CD4-positive, alpha-beta T cell treated with Interferon gamma for 1 hour (primary cell): ENCODE measurements at places on chromosomes 7 and 10.

GRCh38 chr10:92799568-92799967, 48.8 kb upstream of the EXOC6 start:
- no peak for DNase-seq

DNA sequence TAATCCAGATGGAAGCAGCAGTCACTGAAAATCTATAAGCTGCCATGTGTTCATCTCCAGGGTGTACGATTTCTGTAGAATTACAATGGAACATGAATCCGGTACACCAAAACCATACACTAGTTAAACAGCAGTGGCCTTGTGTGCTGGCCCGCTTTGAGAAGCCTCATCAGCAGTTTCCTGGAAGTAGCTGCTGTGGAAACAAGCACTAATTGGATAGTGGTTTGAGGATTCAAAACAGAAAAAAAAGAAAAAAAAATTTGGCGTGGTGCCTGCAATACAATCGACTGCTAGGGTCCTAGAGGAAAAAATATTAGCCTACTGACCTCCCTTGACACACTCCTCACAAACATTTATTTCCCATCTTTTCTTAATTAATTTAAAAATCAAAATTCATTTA, 545.9 kb downstream of the SORCS1 start:
- DNase-seq: no peak

- DNase-seq: no peak
These were observed 90.7 kb downstream of the NHLRC2 start for GRCh38 chr10:113945075-113945686.

DNA sequence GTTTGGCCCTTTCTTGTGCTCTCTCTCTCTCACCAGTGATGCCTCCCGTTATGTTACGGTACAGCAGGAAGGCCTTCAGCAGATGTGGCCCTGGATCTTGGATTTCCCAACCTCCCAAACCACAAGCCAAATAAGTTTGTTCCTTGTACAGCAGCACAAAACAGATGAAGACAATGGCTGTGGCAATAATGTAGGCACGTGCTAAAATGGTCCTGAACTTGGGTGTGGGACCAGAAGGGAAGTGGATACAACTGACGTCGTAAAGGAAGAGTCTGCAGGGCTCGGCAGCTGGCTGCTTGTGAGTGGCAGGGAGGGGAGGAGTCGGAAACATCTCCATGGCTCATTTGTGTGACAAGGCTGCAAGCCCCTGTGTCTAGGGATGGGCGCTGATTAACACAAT, 26.8 kb downstream of the PROSER2 start:
- peak; percentile 63 for DNase-seq

- DNase-seq: no peak
These were observed 50.4 kb upstream of the NKX6-2 start for GRCh38 chr10:132836248-132836831.

- no peak for DNase-seq
These were observed 30.6 kb downstream of the PALD1 start for GRCh38 chr10:70508912-70509756.

- DNase-seq: no peak
These were observed 349.9 kb downstream of the KCNMA1 start for GRCh38 chr10:77287647-77288120.

GRCh38 chr7:100675105-100675451, 1.5 kb downstream of the GNB2 start:
- DNase-seq: no peak

DNA sequence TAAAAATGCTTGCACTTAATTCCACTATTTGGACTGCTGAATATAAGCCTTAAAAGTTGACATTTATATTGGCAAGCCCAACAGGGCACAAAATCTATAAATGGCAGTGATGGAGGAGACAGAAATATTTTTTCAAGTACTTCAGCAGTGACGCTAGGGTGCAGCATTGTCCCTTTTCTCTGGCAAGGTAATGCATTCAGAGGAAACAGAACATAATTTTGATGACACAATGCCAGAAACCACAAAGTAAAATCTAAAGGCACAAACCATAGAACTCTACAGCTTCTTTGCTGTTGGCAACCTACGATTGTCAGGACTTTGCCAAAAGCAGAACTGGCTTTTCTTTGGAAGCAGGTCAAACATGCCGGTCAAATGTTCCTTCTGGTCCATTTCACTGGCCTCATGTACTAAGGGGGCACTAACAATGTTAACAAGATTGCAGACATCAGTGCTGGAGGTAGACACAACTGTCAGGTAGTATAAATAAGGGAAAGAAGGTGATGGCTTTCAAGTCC, 30.9 kb upstream of the FAM133B start:
- DNase-seq: peak; percentile 75

DNA sequence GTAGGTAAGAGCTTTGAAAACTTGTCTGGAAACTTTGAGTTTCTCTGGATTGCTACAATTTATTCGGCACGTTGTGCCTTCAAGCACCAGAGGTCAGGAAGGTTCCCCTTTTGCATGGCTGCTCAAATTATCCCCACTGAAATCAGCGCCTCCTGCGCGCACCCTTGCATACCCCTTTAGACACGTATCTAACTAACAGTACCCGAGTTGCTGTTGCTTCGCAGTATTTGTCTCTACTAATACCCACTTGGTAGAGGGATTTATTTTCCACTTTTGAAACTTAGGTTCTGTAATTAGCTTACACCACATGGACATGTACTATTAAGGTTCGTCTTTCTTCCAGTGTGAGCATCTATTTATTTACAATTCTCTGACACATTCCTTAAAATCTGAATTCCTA, 1.6 kb downstream of the MEOX2 start:
- no peak for DNase-seq

- DNase-seq: no peak
These were observed 174.5 kb downstream of the TPST1 start for GRCh38 chr7:66379542-66380160.

GRCh38 chr10:103077491-103078308, 115.4 kb downstream of the NT5C2 start:
- no peak for DNase-seq

- peak; percentile 32 for DNase-seq
These were observed 88.9 kb upstream of the KLF6 start for GRCh38 chr10:3873728-3874461.

- no peak for DNase-seq
These were observed 13.1 kb downstream of the FZD9 start for GRCh38 chr7:73446682-73447081.

DNA sequence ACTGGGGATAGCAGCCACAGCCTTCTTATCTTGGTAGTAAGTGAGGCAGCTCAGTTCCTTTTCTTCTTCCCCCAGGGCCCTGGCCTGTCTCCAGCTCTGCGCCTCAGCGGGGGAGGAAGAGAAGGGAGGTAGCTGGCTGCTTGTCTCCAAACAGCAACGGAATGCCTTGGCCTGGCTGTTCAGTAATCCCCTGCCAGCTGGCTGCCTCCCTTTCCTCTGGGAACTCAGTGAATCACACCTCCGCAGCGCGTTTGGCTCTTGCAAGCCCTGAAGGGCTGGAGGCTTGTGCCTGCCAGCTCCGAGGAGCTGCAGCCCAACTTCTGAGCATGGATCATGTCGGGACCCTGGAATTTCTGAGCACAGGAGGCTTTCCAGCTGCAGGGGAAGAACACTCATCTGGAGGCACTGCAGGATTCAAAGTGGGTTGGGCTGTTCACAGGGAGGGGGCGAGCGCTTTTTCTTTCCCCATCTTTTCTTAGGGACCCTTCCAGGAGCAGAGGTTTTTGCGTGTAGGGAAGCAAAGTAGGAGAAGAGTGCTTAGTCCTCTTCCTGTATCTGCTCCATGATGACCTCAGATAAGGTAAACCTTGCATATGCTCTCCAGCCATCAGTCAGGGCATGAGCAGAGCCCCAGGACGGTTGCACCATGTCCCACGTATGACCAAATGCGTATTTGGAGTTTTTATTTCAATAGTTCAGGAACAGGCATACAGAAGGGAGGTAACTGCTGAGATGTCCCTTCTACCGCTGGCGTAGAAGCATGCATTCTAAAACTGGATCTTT, 253.2 kb upstream of the INHBA start:
- no peak for DNase-seq

DNA sequence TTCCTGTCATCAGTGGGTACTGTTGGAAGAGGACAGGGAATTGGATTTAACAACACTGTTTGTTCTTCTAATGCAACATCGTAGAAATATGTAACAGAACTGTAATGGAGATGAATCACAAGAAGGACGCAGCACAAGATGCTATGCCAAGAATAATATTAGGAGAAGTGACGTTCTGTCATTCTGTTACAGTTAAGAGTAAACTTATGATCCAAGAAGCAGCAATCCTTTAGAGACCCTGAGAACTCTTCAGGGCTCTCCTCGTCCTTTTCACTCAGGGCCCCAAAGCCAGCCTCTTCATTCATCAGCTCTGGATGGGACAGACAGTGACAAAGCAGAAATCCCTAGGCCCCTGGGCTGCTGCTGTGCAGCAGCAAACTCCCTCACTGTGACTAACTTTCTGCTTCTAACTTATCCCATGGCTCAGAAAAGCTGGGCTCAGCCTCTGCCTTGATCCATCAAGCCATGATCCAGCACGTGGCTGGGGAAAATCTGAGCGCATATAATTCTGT, 8.7 kb upstream of the IL6 start:
- no peak for DNase-seq

GRCh38 chr10:7094781-7095180, 316.1 kb downstream of the SFMBT2 start:
- DNase-seq: no peak

- no peak for DNase-seq
These were observed 11.4 kb downstream of the CYP3A4 start for GRCh38 chr7:99772565-99772964.

GRCh38 chr10:119190353-119190752, 11.7 kb upstream of the PRDX3 start:
- no peak for DNase-seq

- DNase-seq: no peak
These were observed 13.2 kb upstream of the CREB3L2 start for GRCh38 chr7:138015096-138015495.

- DNase-seq: no peak
These were observed 18.5 kb downstream of the HYAL4 start for GRCh38 chr7:123863461-123863860.

- DNase-seq: no peak
These were observed 3.7 kb upstream of the CXCL12 start for GRCh38 chr10:44388641-44389040.

DNA sequence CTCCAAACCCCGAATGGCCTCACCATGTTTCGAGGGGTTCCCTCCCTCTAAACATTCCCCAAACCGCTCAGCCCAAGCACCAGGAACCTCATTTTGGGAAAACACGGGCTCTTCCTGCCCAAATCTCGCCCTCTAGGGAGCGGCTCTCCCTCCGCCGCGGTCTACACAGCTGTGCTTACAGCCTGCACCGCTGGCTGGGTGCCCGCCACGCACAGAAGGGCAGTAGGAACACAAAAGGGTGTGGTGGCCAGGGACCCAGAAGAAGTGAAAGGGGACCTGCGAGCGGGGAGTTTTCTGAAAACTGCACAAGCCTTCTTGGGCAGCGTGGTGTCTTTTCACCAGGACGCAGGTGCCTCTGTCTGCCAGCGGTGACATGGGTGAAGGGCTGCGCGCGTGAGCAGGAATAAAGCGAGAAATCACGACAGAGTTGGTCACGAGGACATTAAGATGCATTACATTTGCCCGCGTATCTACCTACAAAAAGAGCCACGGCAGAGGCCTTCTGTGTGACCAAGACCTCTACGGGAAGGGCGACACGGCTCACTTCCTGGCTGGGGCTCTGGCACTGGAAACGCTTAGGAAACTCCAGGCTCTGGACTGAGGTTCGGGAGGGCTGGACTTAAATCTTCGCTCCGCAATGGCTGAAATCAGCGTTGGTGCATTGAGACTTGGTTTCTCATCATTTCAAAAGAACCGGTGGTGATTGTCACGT, 171.7 kb downstream of the LSM5 start:
- DNase-seq: no peak

DNA sequence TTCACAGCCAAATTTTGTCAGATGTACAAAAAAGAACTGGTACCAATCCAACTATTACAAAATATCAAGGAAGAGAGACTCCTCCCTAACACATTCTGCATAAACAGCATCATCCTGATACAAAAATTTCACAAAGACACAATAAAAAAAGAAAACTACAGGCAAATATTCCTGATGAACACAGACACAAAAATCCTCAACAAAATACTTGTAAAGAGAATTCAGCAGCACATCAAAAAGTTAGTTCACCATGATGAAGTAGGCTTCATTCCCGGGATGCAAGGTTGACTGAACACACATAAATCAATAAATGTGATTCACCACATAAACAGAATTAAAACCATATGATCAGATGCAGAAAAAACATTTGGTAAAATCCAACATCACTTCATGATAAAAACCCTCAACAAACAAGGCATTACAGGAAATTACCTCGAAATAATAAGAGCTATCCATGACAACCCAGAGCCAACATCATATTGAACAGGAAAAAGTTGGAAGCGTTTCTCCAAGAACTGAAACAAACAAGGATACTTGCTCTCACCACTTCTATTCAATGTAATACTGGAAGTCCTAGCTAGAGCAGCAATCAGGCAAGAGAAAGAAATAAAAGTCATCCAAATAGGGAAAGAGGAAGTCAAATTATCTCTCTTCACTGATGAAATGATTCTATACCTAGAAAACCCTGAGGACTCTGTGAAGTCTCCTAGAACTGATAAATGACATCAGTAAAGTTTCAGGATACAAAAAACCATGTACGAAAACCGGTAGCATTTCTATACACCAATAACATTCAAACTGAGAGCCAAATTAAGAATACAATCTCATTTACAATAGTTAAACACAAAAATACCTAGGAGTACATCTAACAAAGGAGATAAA, 223.1 kb downstream of the REEP3 start:
- DNase-seq: no peak

DNA sequence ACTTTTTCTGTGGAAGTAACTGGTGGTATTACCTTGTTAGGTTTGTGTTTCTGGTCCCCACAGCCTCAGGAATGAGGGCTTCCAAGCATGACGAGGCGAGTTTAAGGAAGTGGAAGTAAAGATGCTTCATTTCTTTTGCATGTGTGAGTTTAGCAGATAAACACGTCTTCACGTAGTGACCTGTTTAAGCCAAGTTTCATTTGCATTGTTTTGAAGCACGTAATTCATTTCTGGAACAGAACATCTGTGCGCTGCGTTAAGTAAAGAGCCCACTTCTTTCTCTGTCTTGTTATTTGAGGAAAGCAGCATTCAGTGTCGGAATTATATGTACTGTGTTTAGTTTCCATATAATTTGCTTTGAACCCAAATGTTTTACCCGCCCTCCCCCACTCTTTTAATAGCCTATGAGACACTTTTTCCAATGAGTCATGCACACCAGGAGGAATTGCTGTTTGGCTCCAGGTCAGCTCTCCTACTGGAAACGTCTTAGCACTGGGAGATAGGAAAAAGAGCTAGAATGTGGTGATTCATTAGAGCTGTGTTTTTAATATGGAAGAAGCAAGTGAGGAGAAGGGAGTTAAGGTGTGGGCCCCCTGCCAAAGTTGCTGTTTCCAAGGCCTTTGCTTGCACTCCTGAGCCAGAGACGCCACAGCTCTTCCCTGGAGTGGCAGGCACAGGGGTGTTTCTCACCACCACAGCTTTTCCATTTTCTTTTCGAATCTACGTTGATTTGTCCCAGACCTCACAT, 36.7 kb downstream of the BTBD16 start:
- no peak for DNase-seq

- DNase-seq: no peak
These were observed 21.6 kb upstream of the KLF6 start for GRCh38 chr10:3806603-3807002.
